ENCODE measurements at places on chromosomes 7 and 10. TPM values are rescaled to one million over a fixed set of nuclear protein-coding genes. Genes with fewer than 3 reads are reported as not detected.

GRCh38 chr10:100282907-100283306 lies 3.6 kb downstream of the BLOC1S2 start:
- no peaks in the 10 kb centered on the region for H3K27me3 ChIP-seq
- DNase-seq: no peak
- peaks cover 28% of the 10 kb centered on the region for H3K4me1 ChIP-seq
- no peak overlapping the region for H3K27ac ChIP-seq
- H3K4me3 ChIP-seq: no peak overlapping the region

- no peaks in the 10 kb centered on the region for H3K4me1 ChIP-seq
- H3K36me3 ChIP-seq: no peaks in the 10 kb centered on the region
- DNase-seq: no peak
- H3K4me3 ChIP-seq: no peak overlapping the region
- no peaks in the 10 kb centered on the region for H3K27me3 ChIP-seq
Observed at GRCh38 chr10:36612436-36612835, 513.0 kb upstream of the ANKRD30A start.

DNA sequence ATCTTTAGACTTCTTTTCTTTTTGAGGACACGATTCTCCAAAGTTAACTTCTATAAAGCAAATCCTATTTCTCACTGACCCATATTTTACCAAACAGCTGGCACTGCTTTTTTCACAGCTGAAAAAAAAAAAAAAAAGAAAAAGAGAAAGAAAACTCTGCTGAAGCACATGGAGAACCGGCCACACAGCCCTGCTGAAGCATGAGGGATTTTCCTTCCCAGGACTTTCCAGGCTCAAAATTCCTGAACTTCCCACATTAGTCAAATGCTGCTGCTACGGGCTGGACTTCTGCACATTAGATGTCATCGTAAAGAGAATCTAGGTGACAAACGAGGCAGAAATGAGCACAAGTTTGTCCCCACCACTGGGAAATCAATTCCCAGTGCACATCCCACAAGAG lies 25.2 kb downstream of the HIPK2 start:
- H3K4me3 ChIP-seq: no peak overlapping the region
- no peak for DNase-seq
- no peak overlapping the region for H3K27ac ChIP-seq
- H3K4me1 ChIP-seq: peaks cover 59% of the 10 kb centered on the region

TMEM60 gene
- 11.1 TPM for total RNA-seq

Data from activated naive CD4-positive, alpha-beta T cell treated with anti-CD3 and anti-CD28 coated beads for 36 hours (primary cell).